Endothelial cell of umbilical vein (primary cell): ENCODE measurements at places on chromosomes 7 and 10. TPM values are rescaled to one million over a fixed set of nuclear protein-coding genes. Genes with fewer than 3 reads are reported as not detected.

Gene IPMK
- 1.0 and 1.4 TPM in 2 replicates for polyA plus RNA-seq

Gene OPN1SW
- not detected in 2 replicates for polyA plus RNA-seq

Gene AGR2
- polyA plus RNA-seq = not detected in 2 replicates

Gene COX15
- 13.7 and 16.6 TPM in 2 replicates for polyA plus RNA-seq

Gene FAS
- polyA plus RNA-seq = 1.7 and 2.0 TPM in 2 replicates

Gene CDHR3
- 0.46 and 0.57 TPM in 2 replicates for polyA plus RNA-seq

Gene RNF32
- polyA plus RNA-seq = 0.14 TPM in 1 of 2 replicates, not detected in the other

Gene SUGCT
- polyA plus RNA-seq = 0.91 and 1.2 TPM in 2 replicates

Gene PAX2
- not detected in 2 replicates for polyA plus RNA-seq

Gene BTBD16
- polyA plus RNA-seq = 0.04 and 0.06 TPM in 2 replicates

Gene IFIT1B
- polyA plus RNA-seq = not detected in 2 replicates

Gene FAM25G
- polyA plus RNA-seq = not detected in 2 replicates

Gene PRSS1
- polyA plus RNA-seq = not detected in 2 replicates

Gene SPDYE8
- not detected in 2 replicates for polyA plus RNA-seq

Gene VAX1
- polyA plus RNA-seq = not detected in 2 replicates

Gene DLX5
- not detected in 2 replicates for polyA plus RNA-seq

Gene CALHM3
- not detected in 2 replicates for polyA plus RNA-seq

Gene CDC14C
- not detected in 2 replicates for polyA plus RNA-seq

Gene A1CF
- not detected in 2 replicates for polyA plus RNA-seq

Gene NPSR1
- not detected in 2 replicates for polyA plus RNA-seq

Gene HTRA1
- polyA plus RNA-seq = 270 and 309 TPM in 2 replicates

Gene EBLN1
- not detected in 2 replicates for polyA plus RNA-seq

Gene NRG3
- polyA plus RNA-seq = 1.9 and 2.1 TPM in 2 replicates

Gene PON1
- polyA plus RNA-seq = not detected in 2 replicates

Gene BLOC1S2
- polyA plus RNA-seq = 12.0 and 18.7 TPM in 2 replicates

Gene CACNB2
- not detected in 2 replicates for polyA plus RNA-seq

Gene TUBAL3
- polyA plus RNA-seq = not detected in 2 replicates

Gene PVRIG
- polyA plus RNA-seq = not detected in 2 replicates

Gene ATP5MK
- polyA plus RNA-seq = 212 and 295 TPM in 2 replicates

Gene SSC4D
- polyA plus RNA-seq = 0.88 and 1.1 TPM in 2 replicates

Gene CUZD1
- polyA plus RNA-seq = 1.4 and 1.6 TPM in 2 replicates

Gene DLX6
- not detected in 2 replicates for polyA plus RNA-seq

Gene LRRC17
- 27.1 and 33.7 TPM in 2 replicates for polyA plus RNA-seq

Gene SYNPO2L
- polyA plus RNA-seq = not detected in 2 replicates

Gene EPDR1
- polyA plus RNA-seq = 0.40 and 0.57 TPM in 2 replicates
